Stimulated activated CD4-positive, alpha-beta T cell treated with anti-CD3 and anti-CD28 coated beads, Interleukin-1b, Interleukin-23, amount 100 ng/mL, for 4 hours (primary cell): ENCODE measurements at places on chromosomes 7 and 10.

DNA sequence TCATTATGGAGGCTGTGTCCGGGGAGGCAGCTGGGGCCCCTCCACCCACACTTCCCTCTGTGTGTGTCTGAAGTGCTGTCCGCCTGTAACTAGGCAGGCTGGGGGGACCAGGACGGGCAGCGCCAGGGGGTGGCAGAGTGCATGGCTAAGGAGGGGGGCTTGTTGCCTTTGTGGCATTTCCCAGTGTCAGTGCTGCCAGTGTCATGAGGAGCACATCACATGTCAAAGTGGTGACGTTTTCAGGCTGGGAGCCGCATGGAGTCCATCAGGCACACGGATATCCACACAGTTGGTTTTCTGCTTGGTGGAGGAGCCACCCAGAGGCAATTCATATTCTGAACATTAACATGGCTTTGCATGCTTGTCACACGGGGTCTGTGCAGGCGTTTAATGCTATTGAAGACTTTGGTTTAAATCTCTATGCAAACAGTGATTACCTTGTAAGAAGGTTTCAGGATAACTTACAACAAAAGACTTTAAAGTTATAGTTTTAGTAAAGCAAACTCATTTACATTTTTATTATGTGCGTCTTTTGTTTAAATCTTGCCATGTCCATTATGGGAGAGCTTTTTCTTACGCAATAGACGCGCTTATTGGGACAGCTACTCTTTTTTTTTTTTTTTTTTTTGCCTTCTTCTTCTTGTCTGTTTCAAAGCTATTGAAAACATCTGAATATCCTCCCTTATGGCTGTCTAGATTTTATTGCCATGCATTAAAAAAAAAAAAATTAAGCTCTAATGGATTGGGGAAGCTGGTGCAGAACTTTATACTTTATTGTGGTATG is 52.9 kb downstream of the C10orf67 start:
- no peak for DNase-seq

GRCh38 chr10:107952649-107953556 is 788.4 kb upstream of the SORCS1 start:
- DNase-seq, result no peak

GRCh38 chr7:30799976-30800661 is 28.9 kb downstream of the MINDY4 start:
- DNase-seq, result no peak

GRCh38 chr10:4576206-4576605 is 249.8 kb upstream of the AKR1E2 start:
- no peak for DNase-seq

DNA sequence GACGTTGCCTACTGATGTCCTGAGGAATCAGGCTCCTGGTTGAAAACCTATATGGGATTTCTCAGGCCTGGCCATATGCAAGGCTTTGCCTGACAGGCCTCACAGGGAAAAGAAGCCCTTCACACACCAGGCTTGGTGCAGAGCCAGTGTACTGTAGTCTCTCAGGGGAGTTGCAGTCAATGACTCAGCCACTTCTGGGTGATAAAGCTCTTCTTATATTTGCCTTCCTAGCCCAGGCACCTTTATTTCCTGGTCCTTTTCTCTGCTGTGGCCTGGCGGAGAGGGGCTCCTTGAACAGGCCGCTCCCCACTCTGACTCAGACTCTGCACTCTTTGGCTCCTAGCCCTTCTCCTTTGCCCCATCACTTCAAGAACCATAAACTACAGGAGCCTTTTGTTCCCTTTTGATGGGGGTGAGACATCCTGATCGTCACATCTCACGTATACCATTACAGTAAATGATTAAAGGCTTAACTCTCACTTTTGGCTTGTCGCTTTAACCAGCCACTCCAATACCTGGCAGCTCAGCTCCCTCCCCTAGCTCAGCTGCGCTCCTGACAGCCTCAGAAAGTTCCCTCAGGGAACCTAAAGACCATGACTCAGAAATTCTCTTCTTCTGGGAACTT is 33.5 kb downstream of the DPY19L1 start:
- DNase-seq, result no peak

DNA sequence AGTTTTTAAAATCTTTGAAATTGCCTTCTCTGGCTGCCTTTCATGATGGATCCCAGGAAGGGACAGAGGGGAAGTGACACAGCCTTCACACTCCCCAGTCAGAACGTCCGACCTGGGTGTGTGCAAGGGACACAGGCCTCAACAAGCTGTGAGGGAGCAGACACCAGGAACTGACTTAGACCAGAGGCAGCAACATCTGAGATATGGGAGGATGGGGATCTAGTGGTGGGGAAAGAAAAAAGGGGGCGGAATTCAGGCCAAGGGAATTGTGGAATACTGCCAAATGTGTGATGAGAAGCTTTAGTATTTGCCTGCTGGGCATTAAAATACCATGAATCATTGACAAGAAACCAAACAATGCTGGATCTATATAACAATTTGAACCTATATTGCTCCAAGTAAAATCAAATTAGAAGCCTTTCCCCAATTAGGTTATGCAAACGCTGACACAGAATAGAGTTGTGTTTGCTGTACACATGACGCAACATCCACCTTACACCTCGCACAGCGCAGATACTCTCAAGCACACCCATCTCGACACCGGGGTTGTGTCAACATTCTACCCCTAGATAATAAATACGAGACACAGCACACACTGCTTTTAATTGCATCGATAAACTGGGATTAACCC is 17.2 kb upstream of the MNX1 start:
- DNase-seq, result no peak

GRCh38 chr10:114767986-114768821 is 53.4 kb upstream of the FHIP2A start:
- no peak for DNase-seq
